G401 (cell line): ENCODE measurements at places on chromosomes 5 and 9.

- no peak for DNase-seq
Measured at GRCh38 chr5:4924577-4924976, 215.6 kb upstream of the ADAMTS16 start.

DNA sequence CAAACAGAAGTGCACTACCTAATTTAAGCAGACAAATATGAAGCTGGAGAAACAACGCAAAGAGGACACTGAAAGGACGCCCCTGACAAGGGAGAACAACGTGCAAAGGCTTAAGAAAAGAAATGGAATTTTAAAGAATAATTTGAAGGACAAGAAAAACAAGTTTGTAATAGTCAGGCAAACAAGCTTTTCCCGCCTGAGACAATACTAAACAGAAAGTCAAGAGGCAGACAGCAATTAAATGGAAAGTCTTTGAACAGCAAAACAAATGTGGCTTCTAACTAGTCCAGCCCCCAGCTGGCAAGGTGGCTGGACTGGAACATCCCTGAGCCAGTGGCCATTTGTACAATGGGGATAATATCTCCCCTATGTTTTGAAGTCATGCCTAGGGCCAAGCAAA, 63.3 kb downstream of the SIL1 start:
- DNase-seq = no peak

GRCh38 chr9:97501972-97502221, 431 bp downstream of the TMOD1 start:
- no peak for DNase-seq

- DNase-seq = no peak
Measured at GRCh38 chr5:166369346-166369745, 1922.1 kb upstream of the WWC1 start.

GRCh38 chr9:85978496-85978895, 37.5 kb downstream of the NAA35 start:
- DNase-seq = peak; percentile 76

DNA sequence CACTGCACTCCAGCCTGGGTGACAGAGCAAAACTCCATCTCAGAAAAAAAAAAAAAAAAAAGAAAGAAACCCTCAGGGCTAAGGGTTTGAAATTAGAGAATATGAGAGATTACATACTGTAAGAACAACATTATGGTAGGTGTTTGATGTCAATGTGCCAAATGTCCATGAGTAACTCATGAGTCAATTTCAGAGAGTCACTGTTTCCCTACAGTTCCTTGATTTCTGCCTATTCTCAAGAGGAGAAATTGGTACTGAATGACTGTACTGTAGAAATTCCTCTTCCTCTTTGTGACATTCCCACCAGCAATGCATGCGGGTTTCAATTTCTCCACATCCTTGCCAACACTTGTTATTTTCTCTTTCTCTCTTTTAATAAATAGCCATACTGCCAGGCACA, 35.2 kb downstream of the MARVELD2 start:
- no peak for DNase-seq

DNA sequence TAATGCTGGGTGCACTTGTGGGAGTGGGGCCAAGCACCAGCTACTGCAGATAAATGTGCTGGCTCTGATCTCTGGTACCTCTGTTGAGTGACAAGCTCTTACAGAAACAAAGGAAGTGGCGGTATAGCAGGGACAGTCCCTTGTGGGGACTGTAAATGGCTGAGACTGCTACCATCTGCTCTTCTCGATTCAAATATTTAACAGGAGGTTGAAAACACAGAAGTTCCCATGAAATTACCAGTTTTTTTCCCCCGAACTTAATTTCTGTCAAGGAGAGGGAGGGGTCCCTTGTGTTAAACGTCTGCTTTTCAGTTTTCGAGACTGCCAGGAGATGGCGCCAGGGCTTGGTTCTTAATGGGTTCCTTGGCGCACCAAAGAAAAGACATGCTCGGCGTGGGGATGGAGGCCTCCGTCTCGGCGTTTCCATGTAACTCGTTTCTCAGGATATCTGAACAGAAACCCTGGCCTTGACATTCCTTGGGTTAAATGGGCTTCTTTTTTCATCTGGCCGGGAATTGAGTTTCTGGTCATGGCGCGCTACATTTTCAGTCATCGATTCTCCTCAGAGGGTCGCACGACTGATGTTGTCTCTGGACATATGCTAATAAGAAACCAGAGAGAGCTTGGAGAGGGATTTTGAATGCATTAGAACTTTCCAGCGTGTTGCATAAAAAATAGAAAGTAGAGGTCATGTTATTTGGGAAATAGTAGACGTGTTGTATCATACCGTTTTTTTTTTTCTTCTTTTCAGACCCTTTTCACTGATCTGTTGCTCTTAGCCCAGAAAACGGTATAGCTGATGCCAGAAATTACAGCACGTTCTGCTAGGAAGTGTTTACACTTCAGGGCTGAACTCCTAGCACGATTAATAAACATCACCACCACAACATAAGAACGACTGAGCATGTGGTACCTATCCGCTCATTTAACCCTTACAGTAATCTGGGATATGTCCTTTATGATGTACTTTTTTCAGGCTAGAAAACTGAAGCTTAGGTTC, 64.0 kb downstream of the CARTPT start:
- DNase-seq = peak; percentile 92

GRCh38 chr5:116600876-116601275, 26.3 kb upstream of the SEMA6A start:
- no peak for DNase-seq

GRCh38 chr5:63456279-63456678, 506.0 kb downstream of the HTR1A start:
- DNase-seq = no peak

DNA sequence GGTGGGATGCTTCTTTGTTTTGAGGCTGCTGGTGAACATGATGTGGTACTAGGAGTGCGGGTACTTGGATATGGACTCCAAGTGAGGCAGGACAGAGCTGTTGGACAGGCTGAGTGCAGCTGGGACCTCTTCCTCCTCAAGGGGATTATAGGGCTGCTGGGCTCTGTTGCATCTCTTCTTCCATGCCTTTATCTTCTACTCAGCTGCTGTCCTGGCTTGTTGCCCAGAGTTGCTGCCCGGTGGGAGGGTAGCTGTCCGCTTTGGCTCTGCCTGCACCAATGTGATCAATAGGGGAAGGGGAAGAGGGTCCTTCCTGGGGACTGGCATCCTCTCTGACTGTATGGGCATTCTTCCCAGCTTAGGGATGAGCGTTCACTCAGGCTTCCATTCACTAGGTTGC, 1217.9 kb upstream of the ACO1 start:
- no peak for DNase-seq

DNA sequence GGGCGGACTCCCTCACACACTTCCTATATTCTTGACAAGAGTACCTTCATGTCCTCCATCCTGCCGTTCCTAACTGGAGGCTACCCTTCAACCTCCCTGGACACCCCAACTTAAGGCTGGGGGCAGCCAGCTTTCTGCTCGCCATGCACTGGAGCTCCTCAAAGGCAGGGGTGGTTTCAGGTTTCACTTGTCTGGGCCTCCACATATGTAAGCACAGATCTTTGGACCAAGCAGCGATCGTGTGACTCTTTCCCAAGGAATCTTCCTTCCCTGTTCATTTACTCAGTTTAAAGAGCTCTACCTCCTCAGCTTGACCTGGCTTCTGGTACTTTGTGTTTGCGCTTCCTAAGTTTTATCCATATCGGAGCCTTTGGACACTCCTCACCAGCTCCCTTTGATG, 34.2 kb upstream of the TRPC7 start:
- no peak for DNase-seq
